Glutamatergic neuron (in vitro differentiated cells): ENCODE measurements at places on chromosomes 3 and 15.

GRCh38 chr15:86877171-86877631, 797.5 kb downstream of the AGBL1 start:
- no peak for DNase-seq

DNA sequence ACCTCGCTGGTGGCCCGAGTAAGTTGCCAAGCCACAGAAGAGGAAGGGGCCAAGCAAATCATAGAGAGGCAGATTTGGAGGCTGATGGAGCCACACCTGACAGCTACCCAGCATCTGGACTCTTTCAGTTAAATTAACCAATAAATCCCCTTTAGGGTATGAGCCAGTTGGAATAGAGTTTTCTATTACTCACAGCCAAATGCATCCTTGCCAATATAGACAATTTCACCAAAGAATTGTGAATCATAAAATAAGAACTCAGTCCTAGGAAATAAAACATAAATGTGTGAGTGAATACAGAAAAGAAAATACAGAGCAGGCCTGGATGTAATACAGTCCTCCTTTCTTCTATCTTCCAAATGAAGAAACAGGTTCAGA, 161.6 kb upstream of the ANKRD28 start:
- DNase-seq, result no peak

- DNase-seq, result no peak
Observed at GRCh38 chr3:58497097-58497496, 5.2 kb downstream of the KCTD6 start.

GRCh38 chr15:90813796-90814190, 54.6 kb upstream of the FURIN start:
- no peak for DNase-seq

DNA sequence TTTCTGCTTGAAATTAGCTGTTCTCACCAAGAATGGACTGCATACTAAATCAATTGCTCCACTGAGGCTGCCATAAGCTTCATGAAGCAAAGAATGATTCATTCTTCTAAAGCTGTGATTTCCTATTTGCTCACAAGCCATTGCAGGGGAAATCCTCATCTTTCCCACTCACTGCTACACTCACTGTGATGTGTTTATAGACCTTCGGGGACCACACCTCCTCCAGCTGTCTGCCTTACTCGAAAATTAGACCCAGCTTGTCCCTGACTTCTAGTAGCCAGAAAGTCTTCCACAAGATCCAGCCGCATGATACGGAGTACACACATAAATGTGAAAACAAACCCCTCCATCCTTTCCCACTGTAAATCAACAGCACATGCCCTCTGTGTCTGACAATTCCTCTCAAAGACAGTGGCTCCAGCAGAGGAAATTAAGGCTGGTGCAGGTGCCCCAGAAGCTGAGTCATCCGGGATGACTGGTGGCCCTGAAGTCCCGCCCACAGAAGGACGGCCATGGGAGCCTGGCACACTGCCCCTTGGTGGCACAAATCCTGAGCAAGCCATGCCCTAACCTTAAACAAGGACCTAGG, 172.0 kb downstream of the STT3B start:
- no peak for DNase-seq

DNA sequence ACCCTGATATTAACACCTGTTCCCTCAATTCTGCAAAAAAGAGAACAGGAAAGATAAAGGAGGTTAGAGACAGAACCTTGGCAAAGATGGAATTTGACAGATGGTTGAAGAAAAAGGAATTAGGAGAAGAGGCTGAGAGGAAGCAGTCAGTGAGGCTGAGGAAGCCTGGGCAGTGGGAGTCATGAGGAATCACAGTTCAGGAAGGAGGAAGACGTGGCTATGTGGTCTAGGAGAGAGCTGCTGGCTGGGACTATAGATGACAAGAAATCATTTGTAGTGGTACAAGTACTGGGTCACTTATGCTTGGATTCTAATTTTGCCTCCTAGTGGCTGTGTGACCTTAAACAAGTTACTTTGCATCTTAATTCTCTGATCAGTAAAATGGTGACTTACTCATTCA, 49.0 kb downstream of the LARS2 start:
- no peak for DNase-seq

DNA sequence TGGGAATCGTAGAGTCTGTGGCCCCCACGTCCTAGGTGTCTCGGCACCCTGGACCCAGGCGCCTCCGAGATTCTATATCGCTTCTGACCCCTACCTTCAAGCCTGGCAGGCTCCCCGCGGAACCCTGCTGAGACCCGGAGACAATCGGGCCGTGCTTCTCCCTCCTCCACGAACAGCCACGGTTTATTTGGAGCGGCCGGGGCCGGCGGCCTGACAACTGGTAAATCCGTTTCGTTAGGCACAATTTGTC, 1.4 kb downstream of the GATA2 start:
- DNase-seq, result no peak

DNA sequence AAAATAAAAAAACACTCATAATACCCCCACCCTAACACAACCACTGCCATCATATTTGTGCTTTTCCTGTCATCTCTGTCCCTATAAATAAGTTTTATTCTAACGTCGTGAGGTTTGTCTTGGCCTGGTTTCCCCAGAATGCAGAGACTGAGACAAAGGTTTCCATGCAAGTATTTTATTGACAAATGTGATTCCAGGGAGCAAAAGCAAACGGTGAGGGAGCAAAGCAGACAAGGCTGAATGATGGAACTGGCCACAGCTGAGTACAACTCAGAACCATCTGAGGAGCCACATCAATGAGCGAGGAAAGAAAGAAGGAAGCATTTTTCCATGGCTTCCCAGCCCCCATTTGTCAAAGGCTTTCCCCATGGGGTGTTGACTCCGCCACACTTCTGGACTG, 37.7 kb upstream of the LARS2 start:
- no peak for DNase-seq

- DNase-seq, result no peak
Observed at GRCh38 chr3:15290736-15291135, 41.6 kb downstream of the SH3BP5 start.

DNA sequence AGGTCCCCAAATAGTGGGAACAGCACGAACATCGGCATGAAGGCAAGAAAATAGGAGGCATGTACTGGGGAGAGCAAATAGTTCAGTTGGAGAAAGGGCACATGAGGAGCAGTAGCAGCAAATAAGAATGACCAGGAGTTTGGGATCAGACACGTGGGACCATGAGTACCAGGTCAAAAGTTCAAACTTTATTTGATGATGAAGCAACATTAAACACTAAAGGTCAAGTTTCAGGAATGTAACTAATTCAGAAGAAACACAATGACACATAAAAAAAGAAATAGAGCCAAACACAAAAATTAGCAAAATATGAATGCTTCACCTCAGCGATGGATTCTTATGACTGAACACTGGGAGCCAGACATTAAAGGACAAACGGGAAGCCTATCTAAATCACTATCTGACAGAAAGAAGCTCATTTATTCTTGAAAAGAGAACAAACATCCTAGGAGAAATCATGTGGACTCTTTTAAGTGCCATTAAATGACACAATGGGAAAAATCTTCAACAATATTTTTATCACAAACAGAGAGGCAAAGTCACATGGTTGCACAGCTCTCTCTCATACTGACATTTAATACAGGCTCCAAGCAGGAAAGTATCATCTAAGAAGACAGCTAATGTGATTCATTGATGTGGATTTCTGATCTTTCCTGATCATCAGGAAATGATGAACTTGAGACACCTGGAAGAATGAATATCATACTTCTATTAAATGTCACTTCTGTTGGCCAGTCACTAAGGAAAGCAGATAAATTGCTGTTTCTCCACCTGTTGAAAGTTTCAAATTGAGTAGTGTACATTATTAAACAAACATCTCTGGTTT, 216.9 kb upstream of the THBS1 start:
- no peak for DNase-seq

DNA sequence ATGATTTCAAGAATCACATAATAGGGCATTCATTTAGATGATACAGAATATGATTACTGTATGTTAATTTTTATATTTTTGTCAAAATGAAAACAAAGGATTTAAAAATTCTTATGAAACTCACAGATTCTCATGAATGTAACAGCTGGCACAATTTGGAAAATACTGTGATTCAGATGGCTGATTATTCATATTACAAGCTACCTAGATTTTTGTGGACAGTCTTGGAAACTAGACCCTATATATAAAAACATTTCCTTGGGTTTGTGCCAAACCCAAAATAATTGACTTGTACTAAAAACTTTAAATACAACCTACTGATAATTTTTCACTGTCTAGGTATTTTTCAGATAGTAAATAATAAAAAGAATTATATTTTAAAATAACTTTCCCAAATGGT, 26.2 kb downstream of the ZBED2 start:
- DNase-seq, result no peak

- DNase-seq, result no peak
Observed at GRCh38 chr3:57852896-57853295, 96.8 kb downstream of the SLMAP start.

DNA sequence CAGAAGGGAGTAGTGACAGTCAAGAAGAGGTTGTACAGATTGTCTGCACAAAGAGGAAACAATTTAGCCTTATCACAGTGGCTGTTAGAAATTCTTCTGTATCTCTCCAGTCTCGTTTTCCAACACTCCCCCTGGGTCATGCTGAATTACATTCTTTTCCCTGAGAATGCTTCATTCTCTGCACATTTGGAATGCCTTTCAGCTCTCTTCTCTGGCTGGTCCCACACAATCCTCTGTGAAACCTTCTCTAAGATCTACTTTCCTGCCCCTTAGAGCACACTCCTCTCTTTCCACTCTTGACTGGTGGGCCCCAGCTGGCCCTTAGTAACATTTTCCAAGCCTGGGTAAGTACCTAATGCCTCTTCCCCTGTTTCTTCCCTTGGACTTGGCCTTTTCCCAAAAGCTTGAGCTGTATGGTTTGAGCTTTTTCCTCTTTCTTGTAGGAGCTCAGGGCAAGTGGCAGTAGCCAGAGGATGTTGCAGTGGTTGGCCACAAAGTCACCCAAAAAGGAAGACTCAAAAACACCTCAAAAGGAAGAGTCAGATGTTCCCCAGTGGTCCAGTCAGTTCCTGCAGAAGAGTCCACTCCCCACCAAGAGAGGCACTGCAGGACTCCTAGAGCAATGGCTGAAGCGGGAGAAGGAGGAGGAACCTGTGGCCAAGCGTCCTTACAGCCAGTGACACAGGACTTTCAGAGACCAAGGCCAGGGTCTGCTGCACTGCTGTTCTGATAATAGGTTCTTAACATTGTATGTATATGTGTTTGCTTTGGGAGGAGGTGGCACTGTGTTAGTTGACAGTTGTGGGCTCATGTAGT, 25.7 kb downstream of the HMCES start:
- DNase-seq, result no peak

- no peak for DNase-seq
Observed at GRCh38 chr3:31096661-31097395, 202.4 kb upstream of the GADL1 start.

DNA sequence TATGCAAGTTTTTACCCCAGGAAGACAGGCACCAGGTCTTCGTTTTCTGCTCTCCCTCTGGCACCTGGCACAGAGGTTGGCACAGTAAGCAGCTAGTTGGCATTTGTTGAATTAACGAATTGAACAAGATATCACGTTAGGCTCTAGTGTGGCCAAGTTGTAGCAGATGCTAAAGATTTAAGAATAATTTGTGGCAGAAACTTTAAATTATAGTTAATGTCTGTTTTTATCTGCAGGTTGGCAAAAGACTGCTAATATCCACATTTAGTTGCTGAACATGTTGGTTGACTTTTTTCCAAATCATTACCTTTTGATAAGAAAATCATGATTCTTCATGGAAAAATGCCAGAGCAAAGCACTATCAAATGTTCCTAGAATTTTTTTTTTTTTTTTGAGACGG, 8.1 kb downstream of the CHRNA5 start:
- no peak for DNase-seq

- DNase-seq, result peak; percentile 85
Observed at GRCh38 chr15:48330855-48331795, at the start of gene DUT. Gene DUT (plus strand): TSS chr15:48331429. CDS start chr15:48331516, 87 bp downstream.

DNA sequence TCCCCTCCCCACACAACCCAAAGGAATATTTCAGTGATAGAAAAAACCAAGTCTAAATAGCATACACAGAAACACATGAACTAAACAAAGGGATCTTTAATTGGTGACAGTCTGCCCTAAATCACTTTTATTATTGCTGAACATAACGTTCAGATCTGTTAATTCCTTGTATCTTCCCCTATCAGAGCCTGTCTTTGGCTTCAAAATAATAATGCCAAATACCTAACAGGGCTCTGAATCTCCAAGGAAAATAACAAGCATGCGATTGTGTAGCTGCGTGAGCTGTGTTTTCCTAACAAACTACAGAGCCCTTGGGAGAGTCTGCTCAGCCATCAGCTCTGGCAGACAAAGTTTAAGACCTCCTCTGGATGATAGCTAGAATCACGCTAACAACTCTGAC, 1010.1 kb downstream of the ROBO1 start:
- DNase-seq, result no peak

- DNase-seq, result no peak
Observed at GRCh38 chr3:66270288-66270687, 49.5 kb downstream of the SLC25A26 start.

DNA sequence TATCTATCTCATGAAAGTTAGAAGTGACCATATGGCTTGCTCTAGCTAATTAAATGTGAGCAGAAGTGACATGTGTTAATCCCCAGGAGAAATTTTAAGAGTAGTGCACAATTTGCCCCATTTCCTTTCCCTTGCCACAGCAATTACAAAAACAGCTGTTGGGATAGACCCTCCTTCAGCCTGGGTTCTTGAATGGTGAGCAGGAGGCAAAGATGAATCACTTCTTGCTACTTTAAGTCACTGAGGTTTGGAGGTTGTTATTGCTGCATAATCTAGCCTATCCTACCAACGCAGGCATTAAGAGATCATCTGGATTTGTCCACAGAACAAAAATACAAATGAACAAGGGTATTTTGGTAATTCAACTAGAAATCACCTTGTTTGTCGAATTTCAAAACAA, 51.7 kb upstream of the CAPN7 start:
- no peak for DNase-seq

GRCh38 chr3:147119989-147120388, 286.4 kb downstream of the ZIC4 start:
- DNase-seq, result no peak

DNA sequence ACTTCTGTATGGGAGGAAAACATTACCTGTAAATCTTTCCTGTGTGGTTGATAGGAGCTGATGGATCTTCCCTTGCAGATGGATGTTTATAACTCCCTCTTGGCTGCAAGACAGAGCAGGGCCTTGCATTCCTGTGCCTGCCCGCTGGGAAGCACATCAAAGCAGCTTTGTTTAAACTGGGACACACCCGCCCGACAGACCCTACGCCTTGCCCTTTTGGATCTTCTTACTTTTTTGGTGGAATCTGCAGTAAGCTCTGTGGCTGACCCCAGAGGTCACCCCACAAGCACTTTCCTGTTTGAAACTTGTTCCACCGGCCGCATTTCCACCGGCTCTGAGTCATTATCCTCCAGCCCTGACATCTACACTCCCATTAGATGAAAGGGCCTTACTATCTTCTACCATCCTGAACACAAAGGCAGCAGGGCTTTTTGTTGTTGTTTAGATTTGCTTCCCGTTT, 244.1 kb upstream of the STT3B start:
- no peak for DNase-seq

DNA sequence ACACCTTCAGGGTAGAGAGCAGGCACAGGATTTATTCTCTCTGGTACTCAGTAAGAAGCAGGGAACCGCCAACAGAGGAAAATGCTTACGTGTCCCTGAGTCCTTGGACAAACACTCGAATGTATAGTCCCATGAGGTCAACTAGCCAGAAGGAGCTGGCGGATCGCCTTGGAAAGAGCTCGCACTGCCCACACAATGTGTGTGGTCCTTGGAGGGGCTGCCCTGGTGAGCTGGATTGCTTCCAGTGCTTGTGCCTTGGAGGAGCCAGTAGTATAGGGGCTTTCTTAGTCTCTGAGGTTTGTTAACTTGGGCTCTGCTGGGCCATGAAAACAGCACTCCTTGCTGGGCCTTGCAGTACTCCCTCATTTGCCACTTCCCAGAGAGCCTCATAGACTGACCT, 40.7 kb upstream of the VILL start:
- DNase-seq, result no peak
